ENCODE measurements at places on chromosomes 3 and 15.

GRCh38 chr3:140187028-140187427 lies 252.0 kb downstream of the CLSTN2 start:
- no peak for DNase-seq

GRCh38 chr3:61983479-61983878 lies 389.9 kb downstream of the FEZF2 start:
- no peak for DNase-seq

DNA sequence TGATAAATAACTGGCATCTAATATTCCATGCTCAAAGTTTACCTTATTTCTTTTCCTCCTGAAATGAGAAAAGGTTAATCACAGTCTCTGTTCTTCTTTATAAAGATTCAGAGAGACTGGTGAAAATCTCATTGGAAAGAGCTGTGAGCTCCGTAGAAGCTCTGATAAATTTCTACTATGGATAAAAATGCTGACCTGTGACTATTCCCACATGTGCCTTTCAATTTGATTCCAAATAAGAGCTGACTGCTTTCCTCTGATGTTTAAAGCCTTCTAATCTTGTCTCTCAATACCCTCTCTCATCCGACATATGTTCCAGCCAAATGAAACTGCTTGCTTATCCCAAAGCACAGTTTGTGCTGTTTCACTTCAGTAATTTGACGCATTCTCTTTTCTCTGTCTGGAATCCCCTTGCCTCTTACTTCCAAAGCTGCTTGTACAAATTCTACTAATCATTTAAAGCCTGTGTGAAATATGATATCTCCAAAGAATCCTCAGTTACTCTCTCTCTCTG lies 130.1 kb downstream of the RTP4 start:
- no peak for DNase-seq

- DNase-seq, result no peak
These were observed 35.3 kb upstream of the B3GNT5 start for GRCh38 chr3:183217548-183218332.

DNA sequence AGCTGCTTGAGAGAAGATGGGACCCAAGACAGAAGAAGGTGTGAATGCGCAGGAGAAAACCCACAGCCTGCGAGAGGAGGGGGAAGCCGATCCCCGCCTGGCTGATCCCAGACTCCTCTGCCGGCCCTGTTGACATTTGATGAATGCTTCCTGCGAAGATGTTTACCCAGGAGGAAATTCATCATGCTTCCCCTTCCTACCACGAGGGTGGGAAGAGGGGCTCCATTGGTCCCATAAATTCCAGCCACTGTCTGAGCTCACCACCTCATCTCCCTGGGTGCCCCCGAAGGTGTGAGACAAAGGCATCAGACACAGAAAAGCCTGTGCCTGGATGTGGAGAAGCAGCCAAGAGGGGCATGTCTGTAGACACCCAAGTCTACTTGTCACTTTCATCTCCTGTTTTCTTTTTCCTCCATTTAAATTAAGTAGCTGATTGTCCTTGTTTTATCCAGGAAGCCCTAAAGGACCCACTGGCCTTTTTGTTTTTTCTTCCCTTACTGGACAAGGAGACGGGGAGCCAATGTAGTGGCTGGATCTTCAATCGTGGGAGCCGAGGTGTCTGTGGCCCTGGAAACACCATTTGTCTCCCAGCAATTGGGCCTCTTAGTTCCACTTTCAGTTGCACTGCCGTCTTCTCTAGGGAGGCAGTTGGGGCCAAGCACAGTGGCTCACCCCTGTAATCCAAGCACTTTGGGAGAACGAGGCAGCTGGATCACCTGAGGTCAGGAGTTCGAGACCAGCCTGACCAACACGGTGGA lies 95.3 kb upstream of the HES1 start:
- DNase-seq, result no peak

- DNase-seq, result no peak
These were observed at the start of gene FAM107A for GRCh38 chr3:58577269-58577821. Gene FAM107A, minus strand, starts transcription at chr3:58577391. Its CDS starts 7,531 bp downstream, at chr3:58569860.

DNA sequence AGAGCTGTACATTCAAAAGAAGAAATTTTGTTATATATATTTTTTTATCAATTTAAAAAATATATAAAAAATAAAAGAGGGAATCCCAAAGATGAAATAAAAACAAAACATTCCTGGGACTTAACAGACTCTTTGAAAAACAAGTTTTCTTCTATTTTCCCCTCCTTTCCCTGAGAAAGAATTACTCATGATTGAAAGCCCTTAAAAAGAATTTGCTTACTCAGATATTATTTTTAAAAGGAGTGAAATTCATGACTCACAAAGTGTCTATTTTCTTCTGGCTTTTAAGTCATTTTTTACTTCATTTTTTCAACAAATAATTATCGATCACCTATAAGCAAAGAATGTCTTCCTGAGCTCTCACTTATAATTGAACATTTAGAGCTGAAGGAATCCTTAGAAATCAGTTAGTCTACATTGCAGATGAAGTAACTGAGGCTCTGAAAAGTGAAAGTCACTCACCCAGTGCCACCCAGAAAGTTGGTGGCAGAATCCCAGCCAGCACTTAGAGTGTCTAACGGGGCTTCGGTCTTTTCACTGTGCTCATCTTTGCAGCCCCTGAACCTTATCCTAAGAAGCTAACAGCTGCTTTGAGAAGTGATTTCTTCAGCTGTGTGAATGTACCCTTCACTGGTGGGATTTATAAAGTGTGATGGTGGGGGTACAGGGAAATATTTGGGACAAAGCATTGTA lies 42.5 kb upstream of the NUDT16 start:
- no peak for DNase-seq

GRCh38 chr3:117919621-117920020 lies 1115.0 kb downstream of the IGSF11 start:
- DNase-seq, result no peak

GRCh38 chr3:55122312-55122711 lies 194.5 kb upstream of the LRTM1 start:
- no peak for DNase-seq

- no peak for DNase-seq
These were observed 13.0 kb downstream of the THBS1 start for GRCh38 chr15:39593656-39594445.

Data from inflammatory macrophage (primary cell).